ENCODE measurements at places on chromosomes 5 and 9. TPM values are rescaled to one million over a fixed set of nuclear protein-coding genes. Genes with fewer than 3 reads are reported as not detected.

The ADAM19 gene
- 1.9 TPM for total RNA-seq

The OLFML2A gene
- 25.2 TPM for total RNA-seq

The GFPT2 gene
- 60.0 TPM for total RNA-seq

- H3K27me3 ChIP-seq: no peaks in the 10 kb centered on the region
- no peaks in the 10 kb centered on the region for H3K4me1 ChIP-seq
- H3K27ac ChIP-seq: no peak overlapping the region
- no peak for DNase-seq
- no peaks in the 10 kb centered on the region for H3K36me3 ChIP-seq
These were observed 142.9 kb downstream of the AOPEP start for GRCh38 chr9:94869415-94869843.

- H3K4me1 ChIP-seq: no peaks in the 10 kb centered on the region
- no peak for DNase-seq
- no peak overlapping the region for H3K27ac ChIP-seq
- H3K27me3 ChIP-seq: no peaks in the 10 kb centered on the region
- no peak overlapping the region for H3K4me3 ChIP-seq
- no peaks in the 10 kb centered on the region for H3K36me3 ChIP-seq
These were observed 24.0 kb upstream of the FAM120AOS start for GRCh38 chr9:93477397-93477796.

GRCh38 chr9:119739476-119739875 is 370.2 kb upstream of the BRINP1 start:
- no peak overlapping the region for H3K27ac ChIP-seq
- H3K27me3 ChIP-seq: no peaks in the 10 kb centered on the region
- H3K4me1 ChIP-seq: no peaks in the 10 kb centered on the region
- no peaks in the 10 kb centered on the region for H3K36me3 ChIP-seq
- H3K4me3 ChIP-seq: no peak overlapping the region

- H3K4me3 ChIP-seq: no peak overlapping the region
- DNase-seq: no peak
- no peaks in the 10 kb centered on the region for H3K4me1 ChIP-seq
- no peak overlapping the region for H3K27ac ChIP-seq
- no peaks in the 10 kb centered on the region for H3K36me3 ChIP-seq
These were observed 279.7 kb downstream of the GLIS3 start for GRCh38 chr9:4020038-4020754.

The SHISAL2B gene
- total RNA-seq: not detected

The HMMR gene
- not detected for total RNA-seq

- DNase-seq: no peak
- H3K36me3 ChIP-seq: no peaks in the 10 kb centered on the region
- no peaks in the 10 kb centered on the region for H3K4me1 ChIP-seq
- no peak overlapping the region for H3K4me3 ChIP-seq
- H3K27me3 ChIP-seq: no peaks in the 10 kb centered on the region
These were observed 56.0 kb upstream of the OR13F1 start for GRCh38 chr9:104448036-104448435.

- DNase-seq: no peak
- H3K4me3 ChIP-seq: peak overlapping the region; percentile 44
These were observed 7.8 kb downstream of the NINJ1 start for GRCh38 chr9:93126151-93126781.

The GABRA6 gene
- total RNA-seq: not detected

GRCh38 chr9:127014216-127014909 is 99.8 kb downstream of the RALGPS1 start:
- H3K4me3 ChIP-seq: no peak overlapping the region
- no peak for DNase-seq
- no peaks in the 10 kb centered on the region for H3K27me3 ChIP-seq
- no peak overlapping the region for H3K27ac ChIP-seq
- H3K36me3 ChIP-seq: no peaks in the 10 kb centered on the region

- no peak for DNase-seq
- no peak overlapping the region for H3K4me3 ChIP-seq
- H3K4me1 ChIP-seq: no peaks in the 10 kb centered on the region
- H3K27ac ChIP-seq: no peak overlapping the region
- H3K27me3 ChIP-seq: no peaks in the 10 kb centered on the region
- H3K36me3 ChIP-seq: no peaks in the 10 kb centered on the region
These were observed 394.1 kb upstream of the WWC1 start for GRCh38 chr5:167897371-167897770.

- H3K4me3 ChIP-seq: no peak overlapping the region
- no peak overlapping the region for H3K27ac ChIP-seq
- no peaks in the 10 kb centered on the region for H3K36me3 ChIP-seq
- H3K4me1 ChIP-seq: no peaks in the 10 kb centered on the region
These were observed 719.0 kb downstream of the PTPRD start for GRCh38 chr9:9893837-9894236.

- no peaks in the 10 kb centered on the region for H3K27me3 ChIP-seq
- DNase-seq: no peak
- no peak overlapping the region for H3K4me3 ChIP-seq
- no peaks in the 10 kb centered on the region for H3K4me1 ChIP-seq
- no peaks in the 10 kb centered on the region for H3K36me3 ChIP-seq
These were observed 69.0 kb upstream of the SNX2 start for GRCh38 chr5:122705851-122706250.

- no peak overlapping the region for H3K27ac ChIP-seq
- DNase-seq: no peak
- H3K4me1 ChIP-seq: no peaks in the 10 kb centered on the region
These were observed 51.4 kb downstream of the RNF130 start for GRCh38 chr5:180020176-180020575.

DNA sequence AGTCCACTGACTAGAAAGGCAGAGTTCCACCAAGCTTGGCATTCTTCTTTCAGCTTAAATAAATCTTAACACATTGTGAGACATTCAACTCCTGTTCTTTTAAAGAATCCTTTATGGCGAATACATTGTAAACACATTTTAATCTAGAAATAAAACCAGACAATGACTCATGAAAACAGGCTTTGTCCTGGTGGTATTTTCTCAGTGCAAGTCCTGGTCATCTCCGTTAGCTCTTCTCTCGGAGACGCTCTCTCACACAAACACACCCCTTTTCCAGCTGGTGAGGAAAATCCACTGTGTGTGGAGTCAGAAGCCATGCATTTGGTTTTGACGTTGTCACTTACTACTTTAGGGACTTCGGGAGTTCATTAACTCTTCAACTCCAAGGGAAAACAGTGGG is 140.4 kb downstream of the AUH start:
- H3K27ac ChIP-seq: no peak overlapping the region
- no peaks in the 10 kb centered on the region for H3K27me3 ChIP-seq
- H3K36me3 ChIP-seq: no peaks in the 10 kb centered on the region
- H3K4me3 ChIP-seq: no peak overlapping the region

DNA sequence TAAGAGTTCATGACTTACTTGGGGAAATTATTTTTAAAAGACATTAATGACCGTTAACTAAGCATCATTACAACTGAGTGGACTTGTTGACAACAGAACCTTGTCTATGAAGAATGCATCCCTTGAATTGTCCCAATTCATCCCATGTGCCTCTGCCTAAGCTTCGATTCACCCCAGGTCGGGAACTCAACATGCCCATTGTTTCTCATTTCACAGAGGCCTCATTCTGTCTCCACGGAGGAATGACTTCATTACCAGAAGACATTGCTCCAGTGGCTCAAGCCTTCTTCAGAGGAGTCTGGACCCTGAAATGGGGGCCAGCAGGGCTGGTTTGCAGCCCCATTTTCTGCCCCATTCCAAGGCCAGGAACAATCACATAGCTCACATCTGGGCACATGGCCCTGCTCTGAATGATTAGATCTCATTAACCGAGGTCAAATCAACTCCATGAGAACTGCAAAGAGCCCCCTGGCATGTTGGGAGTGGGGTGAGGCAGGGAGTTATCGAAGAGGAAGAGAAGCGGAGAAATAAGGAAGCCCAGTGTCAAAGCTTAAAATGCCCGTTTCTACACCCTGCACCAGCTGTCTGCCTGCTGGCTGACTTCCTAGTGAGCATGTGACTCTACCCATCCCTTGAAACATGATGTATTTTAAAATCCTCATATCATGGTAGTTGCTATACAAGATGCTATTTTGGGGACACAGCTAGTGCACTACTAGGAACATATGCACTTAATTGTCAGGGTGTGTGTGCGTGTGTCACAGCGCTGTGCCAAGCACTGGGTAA is 137.3 kb downstream of the LHFPL2 start:
- H3K36me3 ChIP-seq: no peaks in the 10 kb centered on the region
- peak overlapping the region; percentile 89 for H3K27ac ChIP-seq
- H3K27me3 ChIP-seq: no peaks in the 10 kb centered on the region
- H3K4me3 ChIP-seq: no peak overlapping the region
- no peak for DNase-seq
- peaks cover 12% of the 10 kb centered on the region for H3K4me1 ChIP-seq

DNA sequence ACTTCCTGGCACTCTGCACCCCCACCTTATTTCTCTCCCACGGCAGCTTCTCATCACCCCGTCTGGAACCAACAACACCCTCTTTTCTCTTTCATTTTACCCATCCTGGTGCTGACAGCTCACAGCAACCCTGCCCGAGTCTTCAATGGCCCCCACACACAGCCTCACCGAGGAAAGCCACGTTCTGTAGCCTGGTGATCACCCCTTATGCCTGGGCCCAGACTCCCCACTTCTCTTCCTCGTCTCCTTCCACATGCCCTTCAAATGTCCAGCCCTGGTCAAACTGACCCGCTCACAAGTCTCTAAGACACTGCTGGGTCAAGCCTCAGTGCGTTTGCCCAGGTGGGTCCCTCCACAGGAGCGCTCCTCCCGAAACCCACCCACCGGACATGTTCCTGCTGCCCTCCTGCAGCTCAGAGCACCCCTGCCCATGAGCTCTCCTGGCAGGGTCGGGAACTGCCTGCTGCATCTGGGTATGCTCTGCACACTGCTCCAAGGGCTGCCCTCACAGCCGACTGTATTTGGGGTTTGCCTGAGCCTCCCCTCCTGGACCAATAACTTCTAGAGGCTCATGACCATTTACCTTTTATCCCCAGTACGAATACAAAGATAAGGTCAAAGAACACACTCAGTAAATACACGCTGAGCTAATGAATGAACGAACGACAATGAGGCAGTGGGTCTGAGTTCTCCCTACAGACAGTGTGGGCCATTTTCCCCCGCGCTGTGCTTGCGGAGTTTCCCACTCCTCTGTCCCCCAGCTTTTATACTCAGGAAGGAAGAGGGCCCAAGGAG is 154.7 kb upstream of the PHYKPL start:
- no peaks in the 10 kb centered on the region for H3K4me1 ChIP-seq
- DNase-seq: no peak
- H3K36me3 ChIP-seq: no peaks in the 10 kb centered on the region
- no peaks in the 10 kb centered on the region for H3K27me3 ChIP-seq
- H3K27ac ChIP-seq: no peak overlapping the region

DNA sequence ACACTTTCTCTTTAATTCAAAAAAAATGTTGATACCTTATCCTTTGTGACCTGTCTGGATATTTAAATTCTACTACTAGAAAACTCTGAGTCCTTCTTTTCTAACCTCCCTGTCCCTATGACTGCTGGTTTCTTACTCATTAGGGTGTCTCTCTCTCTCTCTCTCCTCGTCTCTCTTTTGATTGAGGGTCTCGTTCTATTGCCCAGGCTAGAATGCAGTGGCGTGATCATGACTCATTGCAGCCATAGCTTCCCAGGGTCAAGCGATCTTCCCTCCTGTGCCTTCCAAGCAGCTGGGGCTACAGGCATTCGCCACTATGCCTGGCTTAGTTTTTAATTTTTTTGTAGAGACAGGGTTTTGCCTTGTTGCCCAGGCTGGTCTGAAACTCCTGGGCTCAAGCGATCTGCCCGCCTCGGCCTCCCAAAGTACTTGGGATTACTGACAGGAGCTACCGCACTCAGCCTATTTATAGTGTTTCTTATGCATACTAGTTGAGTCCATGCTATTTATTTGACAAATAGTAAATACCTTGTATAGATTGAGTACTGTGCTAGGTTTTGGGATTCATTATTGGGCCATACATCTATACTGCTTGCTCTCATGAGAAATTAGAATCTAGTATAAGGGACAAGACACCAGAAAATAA is 61.9 kb downstream of the NSD1 start:
- no peaks in the 10 kb centered on the region for H3K4me1 ChIP-seq
- no peaks in the 10 kb centered on the region for H3K36me3 ChIP-seq
- H3K27ac ChIP-seq: no peak overlapping the region
- H3K27me3 ChIP-seq: no peaks in the 10 kb centered on the region

DNA sequence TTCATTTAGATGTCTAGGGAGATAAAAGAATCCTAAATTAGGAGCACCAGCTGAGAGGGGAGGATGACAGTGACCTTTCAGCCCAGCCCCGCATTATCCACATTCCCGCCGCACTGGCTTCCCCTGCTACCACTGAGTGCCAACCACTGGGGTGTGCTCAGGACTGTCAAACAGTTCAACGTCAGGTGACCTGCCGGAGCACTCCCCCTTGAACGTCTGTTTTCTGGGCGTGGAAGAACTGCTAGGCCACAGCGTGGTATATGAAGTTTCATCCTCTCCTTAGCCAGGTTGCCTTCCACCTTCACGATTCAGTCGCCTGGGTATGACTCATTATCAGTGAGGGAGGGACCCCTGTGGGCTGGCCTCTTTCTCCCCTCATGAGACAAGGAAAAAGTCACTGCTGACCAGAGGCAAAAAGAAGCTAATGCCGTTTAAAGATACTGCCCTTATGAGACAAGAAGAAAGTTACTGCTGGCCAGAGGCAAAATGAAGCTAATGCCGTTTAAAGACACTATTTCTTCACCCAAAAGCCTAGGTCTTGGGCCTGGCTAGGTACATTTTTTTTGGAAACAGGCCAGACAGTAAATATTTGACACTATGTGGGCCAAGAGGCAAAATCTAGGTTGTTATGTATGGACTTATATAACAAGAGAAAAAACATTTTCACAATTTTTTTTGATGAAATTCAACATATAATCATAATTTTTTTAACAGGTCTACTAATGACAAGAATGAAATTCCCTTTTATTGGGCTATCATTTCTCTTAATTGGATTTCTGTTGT is 4.6 kb downstream of the NMRK1 start:
- peak overlapping the region; percentile 64 for H3K27ac ChIP-seq
- no peaks in the 10 kb centered on the region for H3K4me1 ChIP-seq
- no peaks in the 10 kb centered on the region for H3K27me3 ChIP-seq
- no peak overlapping the region for H3K4me3 ChIP-seq

GRCh38 chr5:7848296-7848695 is 2.6 kb downstream of the CFAP90 start:
- H3K4me3 ChIP-seq: no peak overlapping the region
- H3K36me3 ChIP-seq: no peaks in the 10 kb centered on the region
- no peaks in the 10 kb centered on the region for H3K4me1 ChIP-seq
- no peak overlapping the region for H3K27ac ChIP-seq
- no peaks in the 10 kb centered on the region for H3K27me3 ChIP-seq

DNA sequence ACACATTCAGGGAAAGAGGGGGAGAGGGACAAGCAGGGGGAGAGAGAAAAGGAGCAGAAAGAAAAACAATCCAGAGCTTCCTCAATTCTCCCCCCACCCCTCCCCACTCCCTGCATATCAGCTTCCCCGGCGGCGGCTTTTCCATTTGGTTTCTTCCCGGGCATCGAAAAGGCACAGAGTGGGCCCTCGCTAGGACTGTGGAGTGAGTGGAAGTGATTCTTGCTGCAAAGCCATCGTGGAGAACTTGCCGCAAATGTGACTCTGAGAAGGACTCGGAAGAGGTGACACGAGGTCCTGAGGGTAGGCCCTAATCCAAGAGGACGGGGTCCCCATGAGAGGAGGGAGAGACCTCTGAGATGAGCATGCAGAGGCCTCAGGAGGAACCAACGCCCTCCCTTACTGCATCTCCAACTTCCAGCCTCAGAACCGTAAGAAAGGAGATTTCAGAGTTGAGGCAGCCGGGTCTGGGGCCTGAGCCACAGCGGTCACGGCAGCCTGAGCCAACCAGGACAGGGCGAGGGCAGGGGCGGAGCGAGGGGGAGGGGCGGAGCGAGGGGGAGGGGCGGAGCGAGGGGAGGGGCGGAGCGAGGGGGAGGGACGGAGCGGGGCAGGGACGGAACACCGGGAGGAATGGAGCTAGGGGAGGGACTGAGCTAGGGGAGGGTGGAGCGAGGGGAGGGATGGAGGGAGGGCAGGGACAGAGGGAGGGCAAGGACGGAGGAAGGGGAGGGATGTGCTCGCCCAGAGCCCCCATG is 21.2 kb upstream of the SARDH start:
- H3K27me3 ChIP-seq: no peaks in the 10 kb centered on the region
- H3K4me3 ChIP-seq: no peak overlapping the region
- no peak for DNase-seq
- H3K4me1 ChIP-seq: no peaks in the 10 kb centered on the region
